ENCODE measurements at places on chromosomes 5 and 9.

DNA sequence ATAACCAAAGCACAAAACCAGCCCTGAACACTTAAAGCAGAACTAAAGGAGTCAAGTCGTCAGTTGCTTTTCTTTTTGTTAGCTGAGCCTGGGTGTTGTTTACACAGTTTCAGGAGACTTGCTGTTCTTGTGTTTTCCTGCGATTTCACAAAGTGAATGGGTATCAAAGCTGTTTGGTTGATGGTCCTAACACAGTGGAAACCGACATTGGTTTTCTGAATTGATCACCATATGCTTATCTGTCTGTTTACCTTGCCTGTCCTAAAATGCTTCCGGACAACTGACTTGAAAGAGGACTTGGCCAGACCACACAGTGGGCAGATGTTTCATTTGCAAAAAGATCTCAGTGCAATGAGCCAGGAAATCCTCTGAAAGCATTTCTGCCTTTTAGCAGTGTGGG, 676.4 kb downstream of the PRELID2 start:
- DNase-seq, result no peak

- DNase-seq, result no peak
Observed at GRCh38 chr9:107484117-107484723, 5.3 kb downstream of the KLF4 start.

- no peak for DNase-seq
Observed at GRCh38 chr9:125421591-125422181, 160.1 kb downstream of the GAPVD1 start.

DNA sequence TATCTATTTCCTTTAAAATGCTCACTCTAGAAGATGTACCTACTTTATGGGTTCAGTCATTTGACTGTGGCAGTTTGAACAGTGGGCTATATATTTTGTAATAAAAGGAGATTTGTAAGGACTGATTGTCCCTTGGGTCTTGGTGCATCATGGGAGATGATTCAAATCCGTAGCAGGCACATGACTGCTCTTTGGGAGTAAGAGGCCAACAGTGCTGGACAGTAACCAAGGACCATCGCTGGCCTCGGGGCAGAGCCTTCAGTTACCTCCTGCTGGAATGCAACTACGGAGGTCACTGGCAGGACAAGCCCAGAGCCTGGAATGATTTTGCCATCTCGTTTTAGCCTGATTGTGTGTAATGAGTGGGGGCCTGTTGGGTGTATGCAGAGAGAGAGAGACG, 7.0 kb upstream of the MAMDC2 start:
- DNase-seq, result no peak

GRCh38 chr5:89351975-89352374, 469.0 kb upstream of the MEF2C start:
- no peak for DNase-seq

DNA sequence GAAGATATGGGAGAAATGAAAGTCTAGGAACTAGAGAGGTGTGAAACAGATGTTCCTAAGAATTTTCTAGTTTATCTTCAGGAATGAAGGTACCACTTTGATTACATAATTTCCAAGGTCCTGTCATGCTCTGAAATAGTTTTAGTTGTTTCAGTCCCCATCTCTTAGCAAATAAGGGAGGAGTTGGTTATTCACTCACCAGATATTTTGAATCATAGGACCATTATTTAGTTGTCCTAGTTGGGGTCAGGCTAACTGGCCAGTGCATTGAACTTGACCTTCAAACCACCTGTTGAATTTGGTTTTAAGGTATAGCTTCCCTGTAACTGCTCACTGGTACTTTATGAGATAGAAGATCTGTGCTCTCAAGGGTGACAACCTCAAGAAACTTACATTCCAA, 53.9 kb upstream of the TNFAIP8 start:
- DNase-seq, result no peak

- no peak for DNase-seq
Observed at GRCh38 chr9:93028448-93029006, 30.0 kb upstream of the SUSD3 start.

DNA sequence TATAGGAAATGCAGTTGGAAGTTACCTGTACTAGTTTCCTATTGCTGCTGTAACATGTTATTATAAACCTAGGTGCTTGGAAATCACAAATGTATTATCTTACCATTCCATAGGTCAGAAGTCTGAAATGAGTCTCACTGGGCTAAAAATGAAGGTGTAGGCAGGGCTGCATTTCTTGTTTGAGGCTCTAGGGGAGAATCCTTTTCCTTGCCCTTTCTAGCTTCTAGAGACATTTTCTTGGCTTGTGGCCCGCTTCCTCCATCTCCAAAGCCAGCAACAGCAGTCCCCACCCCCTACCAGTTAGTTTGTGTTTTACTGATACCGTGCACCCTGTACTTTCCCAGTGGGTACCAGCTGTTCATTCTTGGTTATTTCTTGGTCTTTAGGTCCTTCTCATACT, 153.3 kb downstream of the SLF1 start:
- DNase-seq, result no peak

GRCh38 chr5:174327317-174327864, 281.9 kb downstream of the NSG2 start:
- DNase-seq, result peak; percentile 75

GRCh38 chr5:40479939-40480338, 199.8 kb upstream of the PTGER4 start:
- DNase-seq, result no peak

DNA sequence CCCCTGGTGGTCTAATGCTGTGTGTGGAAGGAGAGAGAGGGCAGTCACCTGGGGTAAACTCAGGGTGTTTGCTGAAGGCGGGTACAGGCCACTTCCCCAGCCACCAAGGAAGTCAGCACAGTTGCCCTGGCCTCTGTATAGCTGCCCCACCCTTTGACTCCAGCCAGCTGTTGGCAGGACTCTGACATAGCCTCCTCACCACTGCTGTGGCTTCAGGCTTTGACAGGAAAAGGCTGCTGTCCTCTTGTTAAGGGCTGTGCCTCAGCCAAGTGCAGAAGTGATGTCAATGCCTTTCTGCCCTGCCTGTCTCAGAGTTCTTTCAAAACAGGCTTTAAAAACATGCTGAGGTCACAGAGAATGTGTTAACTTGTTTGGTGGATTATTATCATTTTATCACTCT, 487.2 kb upstream of the KLF4 start:
- DNase-seq, result no peak

- no peak for DNase-seq
Observed at GRCh38 chr9:101458963-101459631, 23.5 kb upstream of the ALDOB start.

- no peak for DNase-seq
Observed at GRCh38 chr5:134738963-134739661, 764 bp downstream of the CAMLG start.

DNA sequence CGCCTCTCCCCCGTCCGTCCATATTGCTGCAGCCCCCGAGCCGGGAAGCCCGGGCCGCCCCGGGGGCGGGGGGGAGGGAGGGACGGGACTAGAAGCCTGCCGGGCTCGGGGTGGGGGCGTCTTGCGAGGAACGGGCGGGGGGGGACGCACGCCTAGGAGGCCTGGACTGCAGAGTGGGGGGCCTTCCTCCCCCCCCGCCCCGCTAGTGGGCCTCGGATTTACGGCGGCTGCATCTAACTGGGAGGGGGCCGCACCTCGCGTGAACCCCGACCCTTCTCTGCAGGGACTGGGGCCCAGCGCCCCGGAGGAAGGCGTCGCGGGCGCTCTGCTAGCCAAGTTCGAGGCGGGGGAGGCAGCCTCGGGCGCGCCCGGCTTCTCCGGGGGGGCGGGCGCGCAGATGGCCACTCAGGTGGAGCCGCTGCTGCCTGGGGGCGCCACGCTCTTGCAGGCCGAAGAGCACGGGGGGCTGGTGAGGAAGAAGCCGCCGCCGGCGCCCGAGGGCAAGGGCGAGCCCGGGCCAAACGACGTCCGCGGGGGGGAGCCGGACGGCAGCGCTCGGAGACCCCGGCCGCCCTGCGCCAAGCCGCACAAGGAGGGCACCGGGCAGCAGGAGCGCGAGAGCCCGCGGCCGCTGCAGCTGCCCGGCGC, at the start of gene LARP1:
LARP1 (plus strand) TSS at position 17 of the 648 bp plus-strand sequence; CDS start at position 398, 381 bp downstream.
- peak; percentile 21 for DNase-seq

- DNase-seq, result no peak
Observed at GRCh38 chr5:147454996-147455677, 54.7 kb downstream of the DPYSL3 start.

GRCh38 chr9:29866556-29866955, 2293.3 kb upstream of the C9orf72 start:
- no peak for DNase-seq

- DNase-seq, result no peak
Observed at GRCh38 chr5:74085186-74085585, 459.2 kb downstream of the ARHGEF28 start.
